A172 (cell line): ENCODE measurements at places on chromosomes 2 and 18.
A peak's percentile ranks its signal among the peaks of the same experiment; 100 is the strongest.

GRCh38 chr2:232611559-232612218 is 21.7 kb upstream of the EFHD1 start:
- DNase-seq = peak; percentile 49

DNA sequence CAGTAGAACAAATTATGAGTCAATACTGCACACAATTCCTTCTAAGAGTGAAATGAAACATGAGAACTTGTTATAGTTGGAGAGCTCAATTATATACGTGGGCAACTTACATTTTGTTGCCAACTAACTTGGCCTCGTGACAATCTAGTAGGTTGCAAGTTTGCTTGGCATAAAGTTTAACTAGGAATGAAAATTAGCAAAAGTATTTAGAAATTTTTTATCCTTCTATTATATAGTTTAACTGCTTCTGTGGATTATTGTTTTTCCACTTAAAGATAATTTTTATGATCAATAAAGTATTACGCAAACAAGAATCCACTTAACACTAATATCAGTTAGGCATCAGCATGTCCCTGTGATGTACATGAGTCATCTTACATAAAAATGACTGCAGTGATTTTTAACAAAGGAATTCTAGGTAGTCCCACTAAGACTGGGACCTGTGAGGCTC is 41.1 kb downstream of the FAM124B start:
- peak; percentile 8 for DNase-seq

DNA sequence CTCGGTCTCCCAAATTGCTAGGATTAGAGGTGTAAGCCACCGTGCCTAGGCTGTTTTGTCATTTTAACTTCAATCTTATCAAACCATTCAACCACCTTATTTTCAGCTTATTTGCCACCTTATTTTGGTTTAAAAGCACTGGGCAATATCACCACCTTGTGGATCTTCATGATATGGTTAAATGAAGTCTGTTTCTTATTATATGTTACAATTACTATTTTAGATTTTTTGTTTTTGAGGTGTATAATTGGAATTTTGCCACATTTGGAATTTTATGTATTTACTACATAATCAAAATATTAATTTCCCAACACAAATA is 43.8 kb upstream of the SCN9A start:
- DNase-seq = peak; percentile 46

- peak; percentile 3 for DNase-seq
These were observed 258.3 kb downstream of the SETBP1 start for GRCh38 chr18:44938720-44939665.

- no peak for DNase-seq
These were observed 189.0 kb downstream of the PTH2R start for GRCh38 chr2:208595386-208596275.

DNA sequence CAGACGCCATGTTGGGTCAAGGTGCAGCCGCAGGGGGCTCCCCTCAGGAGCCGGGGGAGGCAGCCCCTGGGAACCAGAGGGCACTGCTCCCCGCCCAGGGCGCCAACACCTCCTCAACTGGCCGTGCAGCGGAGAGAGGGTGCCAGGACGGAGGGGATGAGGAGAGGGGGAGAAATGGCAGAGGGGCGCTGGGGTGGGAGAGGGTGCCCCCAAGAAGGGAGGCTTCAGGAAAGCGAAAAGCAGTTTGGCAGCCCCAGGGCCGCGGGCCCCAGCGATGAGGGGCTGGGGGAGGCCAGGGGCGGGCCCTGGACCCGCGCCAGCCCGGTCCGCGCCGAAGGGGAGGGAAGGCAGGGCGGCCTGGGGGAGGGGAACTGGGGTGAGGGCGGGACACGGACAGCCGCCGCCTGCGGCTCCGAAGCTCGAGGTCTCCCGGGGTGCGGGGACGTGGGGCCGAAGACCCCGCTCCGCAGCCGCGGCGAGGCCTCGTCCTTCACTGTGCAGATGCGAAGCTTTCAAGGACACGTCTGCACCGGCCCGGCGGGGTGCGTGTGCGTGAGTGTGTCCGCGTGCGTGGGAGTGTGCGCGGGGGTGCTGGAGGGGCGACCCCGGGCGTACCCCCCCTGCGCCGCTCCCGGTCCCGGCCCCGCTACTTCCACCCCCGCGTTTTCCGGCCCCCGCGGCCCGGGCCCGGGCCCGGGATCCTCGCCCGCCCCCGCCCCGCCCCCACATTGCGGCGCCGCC is 1.4 kb downstream of the DNMT3A start:
- no peak for DNase-seq

DNA sequence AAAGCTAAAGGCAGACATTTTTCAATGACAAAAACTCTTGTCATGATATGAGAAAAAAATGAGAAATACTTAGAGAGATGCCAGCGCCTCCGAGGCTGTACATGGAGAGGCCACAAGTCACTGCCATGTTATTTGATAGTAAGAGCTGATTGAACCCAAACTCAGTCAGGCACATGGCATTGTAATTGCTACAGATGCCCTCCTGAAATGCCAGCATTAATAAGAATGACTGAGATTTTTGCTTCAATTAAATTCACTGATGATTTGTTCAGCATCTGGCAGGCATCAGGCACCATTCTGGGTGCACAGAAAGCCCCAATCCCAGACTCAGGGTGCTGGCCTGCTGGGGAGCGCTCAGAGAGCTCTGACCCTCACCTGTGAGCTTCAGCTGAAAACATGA is 129.0 kb upstream of the PXDN start:
- no peak for DNase-seq

GRCh38 chr18:61546590-61546989 is 213.4 kb downstream of the CDH20 start:
- DNase-seq = peak; percentile 59

GRCh38 chr18:3982541-3982940 is 472.6 kb downstream of the DLGAP1 start:
- no peak for DNase-seq

DNA sequence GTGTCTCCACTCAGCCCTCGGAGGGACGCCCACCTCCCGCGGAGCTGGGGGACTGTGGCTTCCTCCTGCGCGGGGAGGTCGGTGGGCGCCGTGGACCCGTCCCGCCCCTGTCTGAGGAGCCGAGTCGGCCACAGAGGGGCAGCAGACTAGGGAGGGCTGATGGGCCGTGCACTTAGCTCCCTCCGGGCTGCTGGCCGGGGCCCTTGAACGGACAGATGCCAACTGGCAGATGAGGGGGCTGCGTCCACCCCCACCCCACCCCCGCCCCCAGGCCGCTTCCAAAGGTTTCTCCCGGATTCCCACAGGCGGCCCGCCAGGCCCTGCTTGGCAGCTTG is 10.4 kb upstream of the UBE2F start:
- no peak for DNase-seq
